ENCODE measurements at places on chromosomes 5 and 9. TPM values are rescaled to one million over a fixed set of nuclear protein-coding genes. Genes with fewer than 3 reads are reported as not detected.
A peak's percentile ranks its signal among the peaks of the same experiment; 100 is the strongest.

PDE8B gene
- polyA plus RNA-seq: not detected

CCDC171 gene
- polyA plus RNA-seq: 0.54 TPM

FAM151B gene
- polyA plus RNA-seq: 1.2 TPM

GRCh38 chr9:93319301-93319991, 132.0 kb upstream of the FAM120A start:
- DNase-seq: peak; percentile 36

PCDHB16 gene
- 2.7 TPM for polyA plus RNA-seq

DNA sequence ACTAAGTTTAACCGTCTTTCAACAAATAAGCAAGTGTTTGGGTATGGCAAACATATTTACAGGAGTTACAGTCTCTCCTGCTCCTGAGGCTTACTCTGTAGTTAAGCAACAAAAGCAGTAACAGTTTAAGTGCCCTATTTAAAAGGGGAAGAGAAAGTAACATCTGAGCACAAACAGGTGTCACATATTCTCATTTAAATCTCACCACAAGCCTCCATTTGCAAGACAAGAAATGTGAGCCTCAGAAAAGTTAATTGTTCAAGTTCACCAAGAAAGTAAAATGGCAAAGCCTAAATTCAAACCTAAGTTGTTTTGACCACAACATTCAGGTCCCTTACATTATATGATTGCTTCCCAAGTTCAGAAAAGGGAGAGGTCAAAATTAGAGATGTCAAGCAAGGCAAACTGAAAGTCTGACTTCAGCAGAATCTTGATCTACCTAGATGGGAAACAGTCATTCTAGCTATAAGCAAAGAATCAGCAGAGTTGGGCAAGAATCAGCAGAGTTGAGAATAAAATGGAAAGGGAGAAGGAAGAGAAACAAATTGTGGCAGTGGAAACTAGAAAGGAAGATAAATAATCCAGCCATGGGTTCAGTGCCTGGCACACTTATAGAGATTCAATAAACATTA, 93.4 kb downstream of the STRBP start:
- no peak for DNase-seq

- peak; percentile 45 for DNase-seq
These were observed 129.2 kb upstream of the ADRA1B start for GRCh38 chr5:159786901-159787691.

- DNase-seq: no peak
These were observed 362.3 kb downstream of the MAT2B start for GRCh38 chr5:163867738-163868137.

DNA sequence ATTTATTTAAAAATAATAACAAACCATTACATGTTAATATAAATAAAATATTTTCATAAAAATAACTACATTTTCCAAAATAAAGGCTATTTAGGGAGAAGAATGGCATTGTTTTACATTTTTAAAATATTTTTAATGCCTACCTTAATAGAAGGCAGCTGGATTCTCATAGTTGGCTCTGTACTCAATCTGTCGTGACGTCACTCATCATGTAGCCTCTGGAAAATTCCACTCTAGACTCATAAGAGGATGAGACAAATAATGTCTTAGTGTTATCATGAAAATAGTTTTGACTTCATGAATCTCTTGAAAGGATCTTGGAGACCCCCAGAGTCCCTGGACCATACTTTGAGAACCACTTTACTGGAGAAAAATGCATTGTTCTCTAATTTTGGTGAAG, 93.1 kb downstream of the NXNL2 start:
- DNase-seq: no peak

DNA sequence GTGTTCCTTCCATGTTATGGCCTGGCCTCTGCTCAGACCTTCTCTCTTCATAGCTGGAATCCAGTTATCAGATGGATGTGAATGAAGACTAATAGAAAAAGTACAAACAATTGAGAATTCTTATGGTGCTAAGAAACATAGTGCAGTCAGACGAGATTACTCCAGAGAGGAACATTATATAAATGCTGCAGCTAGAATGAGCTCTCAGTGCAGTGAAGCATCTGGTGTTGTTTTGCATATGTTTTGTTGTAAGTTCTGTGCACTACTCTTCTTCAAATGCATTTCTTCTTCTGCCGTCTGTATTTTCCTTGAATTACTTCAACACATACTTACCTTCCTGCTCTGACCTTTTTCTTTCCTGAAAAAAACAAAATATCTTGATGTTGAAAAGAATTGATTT, 602.4 kb upstream of the CDH18 start:
- DNase-seq: no peak

HAVCR2 gene
- polyA plus RNA-seq: 0.12 TPM

DNA sequence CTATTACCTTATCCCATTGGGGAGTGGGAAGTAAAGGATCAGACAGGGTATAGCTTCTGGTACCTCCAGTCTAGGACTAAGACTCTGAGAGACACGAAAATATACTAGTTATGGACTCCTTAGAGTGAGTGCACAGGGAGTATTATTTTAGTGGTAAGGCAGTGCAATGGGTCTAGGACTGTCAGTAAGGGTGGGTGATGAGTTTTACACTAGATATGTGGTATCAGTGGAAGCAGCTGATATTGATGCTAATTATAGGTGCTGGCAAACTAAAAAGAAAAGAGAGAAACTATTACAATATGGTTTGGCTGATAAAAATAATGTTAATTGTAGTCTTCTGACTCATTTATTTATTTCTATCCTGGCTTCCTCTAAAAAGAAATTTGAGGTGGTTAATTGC, 118.6 kb downstream of the UNC13B start:
- DNase-seq: no peak

PCDHA1 gene
- polyA plus RNA-seq: 0.21 TPM

GRCh38 chr5:1524481-1524798, 680 bp upstream of the LPCAT1 start:
- no peak for DNase-seq

GRCh38 chr9:75238311-75238976, 150.1 kb downstream of the OSTF1 start:
- peak; percentile 32 for DNase-seq

- no peak for DNase-seq
These were observed 16.2 kb upstream of the MEF2C start for GRCh38 chr5:88899096-88899737.

GRCh38 chr9:127283917-127284497, 19.4 kb downstream of the GARNL3 start:
- DNase-seq: no peak

- DNase-seq: no peak
These were observed 39.8 kb downstream of the CYSTM1 start for GRCh38 chr5:140214831-140215230.

PTGDS gene
- not detected for polyA plus RNA-seq

- DNase-seq: no peak
These were observed 71.3 kb downstream of the FRMD3 start for GRCh38 chr9:83466877-83467276.

- DNase-seq: no peak
These were observed 841.6 kb downstream of the MAT2B start for GRCh38 chr5:164346785-164347630.

FAT2 gene
- not detected for polyA plus RNA-seq

- DNase-seq: no peak
These were observed 40.9 kb downstream of the CPEB4 start for GRCh38 chr5:173928871-173929574.

DNA sequence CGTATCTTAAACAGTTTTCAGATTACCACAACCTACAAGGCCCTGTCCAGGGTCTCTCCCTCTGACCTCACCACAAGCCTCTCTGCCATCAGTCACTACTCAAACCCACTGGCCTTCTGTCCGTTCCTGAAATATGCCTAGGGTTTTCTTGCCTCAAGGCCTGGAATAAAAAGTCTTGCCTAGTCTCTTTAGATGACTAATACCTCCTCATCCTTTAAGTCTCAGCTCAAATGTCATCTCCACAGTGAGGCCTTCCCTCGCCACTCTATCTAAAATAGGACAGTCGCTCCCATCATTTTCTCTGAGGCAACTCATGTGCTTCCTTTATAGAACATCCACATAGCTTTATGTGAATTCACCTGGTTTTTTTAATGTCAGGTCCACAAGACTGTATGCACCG, 5.2 kb downstream of the DENND1A start:
- DNase-seq: no peak

DNA sequence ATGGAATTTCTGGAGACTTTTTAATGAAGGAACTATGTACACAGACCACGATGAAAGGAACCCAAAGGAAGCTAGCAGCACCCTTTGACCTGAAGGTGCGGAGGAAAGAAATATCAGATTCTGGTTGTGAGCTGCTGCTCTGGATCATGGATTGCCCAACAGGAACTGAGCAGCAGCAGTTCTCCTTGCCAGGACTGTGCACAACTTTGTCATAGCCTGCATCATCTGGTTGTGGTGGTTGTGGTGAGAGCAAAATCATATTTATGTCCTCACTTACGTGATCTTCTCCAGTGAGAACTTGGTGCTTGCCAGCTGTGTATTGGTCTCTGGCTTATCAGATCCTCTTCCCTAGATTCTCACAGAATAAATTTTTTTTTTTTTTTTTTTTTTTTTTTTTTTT, 70.7 kb upstream of the LPAR1 start:
- no peak for DNase-seq

- no peak for DNase-seq
These were observed 14.6 kb downstream of the MAP1B start for GRCh38 chr5:72121780-72122445.

GRCh38 chr5:6570530-6570929, 62.3 kb downstream of the NSUN2 start:
- DNase-seq: no peak

GRCh38 chr5:685262-686171, 7.6 kb downstream of the TPPP start:
- DNase-seq: peak; percentile 21

GRCh38 chr5:41575110-41575779, 64.8 kb upstream of the PLCXD3 start:
- peak; percentile 12 for DNase-seq

AJM1 gene
- polyA plus RNA-seq: 2.6 TPM

- peak; percentile 55 for DNase-seq
These were observed 76.8 kb downstream of the CFAP77 start for GRCh38 chr9:132486706-132487350.

GRCh38 chr5:14362491-14362890, 219.1 kb upstream of the OTULINL start:
- no peak for DNase-seq

DNA sequence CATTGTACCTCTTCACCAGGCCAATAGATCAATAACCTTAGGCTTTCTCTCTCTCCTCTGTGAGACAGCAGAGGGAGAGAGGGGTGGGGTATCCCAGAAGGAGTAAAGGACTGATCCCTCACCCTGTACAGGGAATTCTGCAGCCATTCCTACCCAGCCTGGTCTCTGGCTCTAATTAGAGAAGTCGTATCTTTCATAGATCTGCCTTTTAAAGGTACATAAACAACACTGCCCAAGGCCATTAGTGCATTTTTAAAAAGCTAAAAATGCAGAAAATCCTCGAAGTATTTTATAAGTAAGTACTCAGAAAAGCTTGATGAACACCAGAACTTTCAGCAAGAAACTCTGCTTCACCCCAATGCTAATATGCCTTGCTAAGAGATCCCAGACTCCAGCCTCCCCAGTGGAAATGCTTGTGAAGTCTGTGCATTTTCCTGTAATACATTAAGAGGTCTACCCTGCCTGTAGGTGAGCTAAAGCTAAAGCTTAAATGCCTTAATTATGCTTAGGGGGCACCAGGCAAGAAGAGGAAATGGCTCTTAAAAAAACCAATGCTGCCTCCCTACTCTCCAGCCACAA, 200.0 kb upstream of the ANKRD55 start:
- DNase-seq: no peak

DNA sequence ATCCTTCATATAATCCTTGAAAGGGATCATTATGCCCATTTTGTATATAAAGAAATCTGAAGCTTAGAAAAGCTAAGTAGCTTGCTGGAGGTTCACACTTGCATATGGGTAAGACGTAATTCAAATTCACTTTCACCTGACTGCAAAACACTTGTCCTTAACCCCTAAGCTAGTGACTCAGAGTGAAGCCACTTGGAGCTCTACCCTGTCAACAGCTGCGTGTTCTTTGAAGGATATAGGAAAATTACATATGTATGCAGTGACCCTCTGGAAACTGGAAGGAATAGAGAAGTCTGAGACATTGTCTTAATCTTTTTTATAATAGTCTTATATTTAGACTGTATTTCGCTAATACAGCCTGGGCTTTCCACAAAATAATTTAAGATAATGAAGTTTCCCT, 80.0 kb upstream of the STK32A start:
- no peak for DNase-seq

DNA sequence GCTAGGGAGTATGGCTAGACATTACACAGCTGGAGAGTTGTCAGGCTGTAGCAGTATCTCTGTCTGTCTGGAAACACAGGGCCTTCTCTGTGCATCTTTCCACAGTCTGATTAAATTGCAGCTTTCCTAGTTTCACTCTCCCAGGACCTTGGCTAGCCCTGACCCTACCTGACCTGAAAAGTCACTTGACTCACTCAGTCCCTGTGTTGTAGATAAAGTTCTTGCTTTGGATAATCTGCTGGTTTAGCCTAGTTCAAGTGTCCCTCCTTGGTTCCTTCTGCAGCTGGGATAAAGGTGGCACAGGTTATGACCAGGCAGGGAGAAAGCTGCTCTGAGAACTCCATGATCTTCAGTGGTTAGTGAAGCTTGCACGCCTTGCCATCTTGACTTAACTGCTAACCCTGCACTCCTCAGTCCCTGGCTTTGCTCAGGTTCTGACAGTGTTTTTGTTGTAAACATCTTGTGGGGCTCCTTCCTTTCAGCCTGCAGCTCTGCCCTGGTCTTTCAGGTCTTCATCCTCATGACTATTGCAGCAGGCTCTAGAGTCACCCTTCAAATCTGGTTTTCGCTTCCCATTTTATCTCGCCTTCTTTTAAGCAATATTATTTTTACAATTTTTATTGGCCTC, 101.0 kb downstream of the PIP5K1B start:
- DNase-seq: no peak

DNA sequence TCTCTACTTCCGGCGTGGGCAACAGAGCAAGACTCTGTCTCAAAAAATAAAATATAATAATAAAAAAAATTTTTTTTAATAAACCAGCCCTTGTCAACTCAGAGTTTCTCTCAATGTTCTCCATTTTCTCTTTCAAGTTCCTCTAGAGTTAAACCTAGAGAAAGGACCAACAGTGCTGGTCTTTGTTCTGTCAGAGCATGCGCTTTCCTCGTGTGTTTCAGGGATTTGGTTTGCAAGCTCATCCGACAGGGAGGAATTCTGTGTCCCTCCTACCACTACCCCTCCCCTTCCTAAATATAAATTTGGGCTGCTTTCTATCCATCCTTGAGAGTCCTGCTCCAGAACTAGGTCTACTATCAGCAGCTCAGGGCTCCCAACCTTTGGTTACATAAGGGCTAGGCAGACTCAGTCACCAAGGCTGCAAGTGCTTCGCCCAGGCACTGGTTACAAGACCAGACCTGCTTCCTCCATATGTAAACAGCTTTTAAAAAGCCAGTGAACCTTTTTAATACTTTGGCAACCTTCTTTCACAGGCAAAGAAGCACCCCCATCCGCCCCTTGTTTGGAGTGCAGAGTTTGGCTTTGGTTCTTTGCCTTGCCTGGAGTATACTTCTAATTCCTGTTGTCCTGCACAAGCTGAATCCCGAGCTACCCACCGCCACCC, 13.5 kb downstream of the SETX start:
- DNase-seq: no peak

SPEF2 gene
- polyA plus RNA-seq: 2.6 TPM

TLX3 gene
- 4.7 TPM for polyA plus RNA-seq

GRCh38 chr5:1748271-1748670, 51.4 kb downstream of the MRPL36 start:
- DNase-seq: no peak

OR1K1 gene
- polyA plus RNA-seq: not detected

PALM2AKAP2 gene
- 3.6 TPM for polyA plus RNA-seq

C9 gene
- not detected for polyA plus RNA-seq

- DNase-seq: no peak
These were observed 50.1 kb downstream of the FAM78A start for GRCh38 chr9:131226226-131226625.

FOXE1 gene
- polyA plus RNA-seq: 0.03 TPM

- DNase-seq: no peak
These were observed 179.1 kb downstream of the CWC27 start for GRCh38 chr5:64947801-64948200.

C5orf52 gene
- not detected for polyA plus RNA-seq

Data from SK-N-SH (cell line).